Osteocyte (in vitro differentiated cells): ENCODE measurements at places on chromosomes 1 and 21. TPM values are rescaled to one million over a fixed set of nuclear protein-coding genes. Genes with fewer than 3 reads are reported as not detected.

GRCh38 chr1:231681006-231681405 lies 54.4 kb downstream of the DISC1 start:
- H3K27ac ChIP-seq: no peak overlapping the region
- no peak overlapping the region for H3K4me3 ChIP-seq
- no peaks in the 10 kb centered on the region for H3K27me3 ChIP-seq
- peaks cover 5% of the 10 kb centered on the region for H3K36me3 ChIP-seq

DNA sequence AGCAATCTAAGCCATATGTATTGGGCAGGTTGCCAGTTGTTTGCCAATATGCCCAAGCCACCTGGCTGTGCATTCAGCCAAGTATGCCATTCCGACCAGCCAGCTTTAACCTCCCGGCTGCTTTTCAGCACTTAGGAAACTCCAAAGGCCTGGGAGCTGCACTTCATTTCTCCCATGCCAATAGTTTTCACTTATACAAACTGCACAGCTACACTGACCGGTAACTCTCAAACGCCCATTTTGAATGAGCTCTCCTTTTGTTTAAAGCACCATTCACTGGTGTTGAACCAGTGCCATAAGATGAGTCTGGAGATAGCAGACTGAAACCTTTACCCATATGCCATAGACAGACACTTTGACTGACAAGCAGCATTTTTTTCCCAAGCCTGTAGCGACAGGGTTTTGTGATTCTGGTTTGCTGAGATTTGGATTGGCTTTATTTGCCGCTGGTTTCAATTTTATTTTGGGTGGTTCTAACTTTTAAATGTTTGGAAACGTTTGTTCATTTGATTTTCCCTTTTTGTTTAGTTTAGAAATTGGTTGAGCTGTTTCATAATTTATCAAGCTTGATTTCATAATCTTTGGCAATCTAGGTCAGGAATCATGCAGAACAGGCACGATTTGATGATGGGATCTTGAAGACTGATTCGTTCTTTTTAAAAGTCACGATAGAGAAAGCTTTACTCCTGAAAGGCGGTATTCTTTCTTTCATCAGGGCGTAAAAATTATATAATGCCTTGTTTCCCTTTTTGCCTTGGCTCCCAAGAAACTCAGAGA lies 144.6 kb downstream of the NFIA start:
- no peak for DNase-seq
- peaks cover 10% of the 10 kb centered on the region for H3K4me1 ChIP-seq
- no peak overlapping the region for H3K27ac ChIP-seq
- H3K36me3 ChIP-seq: peaks cover 2% of the 10 kb centered on the region

GRCh38 chr1:181295217-181295616 lies 188.1 kb upstream of the CACNA1E start:
- H3K36me3 ChIP-seq: no peaks in the 10 kb centered on the region
- no peak overlapping the region for H3K4me3 ChIP-seq
- H3K27me3 ChIP-seq: no peaks in the 10 kb centered on the region
- no peaks in the 10 kb centered on the region for H3K4me1 ChIP-seq
- no peak overlapping the region for H3K27ac ChIP-seq

TP73 gene
- total RNA-seq: 0.16 and 0.24 TPM in 2 replicates

INTS3 gene
- total RNA-seq: 62.7 and 65.9 TPM in 2 replicates

OR2L5 gene
- not detected in 2 replicates for total RNA-seq

TNFRSF4 gene
- 0.19 TPM in 1 of 2 replicates, not detected in the other for total RNA-seq
